ENCODE measurements at places on chromosomes 5 and 9.
A peak's percentile ranks its signal among the peaks of the same experiment; 100 is the strongest.

- DNase-seq: no peak
These were observed 207.6 kb upstream of the CDKN2B start for GRCh38 chr9:22216730-22217172.

DNA sequence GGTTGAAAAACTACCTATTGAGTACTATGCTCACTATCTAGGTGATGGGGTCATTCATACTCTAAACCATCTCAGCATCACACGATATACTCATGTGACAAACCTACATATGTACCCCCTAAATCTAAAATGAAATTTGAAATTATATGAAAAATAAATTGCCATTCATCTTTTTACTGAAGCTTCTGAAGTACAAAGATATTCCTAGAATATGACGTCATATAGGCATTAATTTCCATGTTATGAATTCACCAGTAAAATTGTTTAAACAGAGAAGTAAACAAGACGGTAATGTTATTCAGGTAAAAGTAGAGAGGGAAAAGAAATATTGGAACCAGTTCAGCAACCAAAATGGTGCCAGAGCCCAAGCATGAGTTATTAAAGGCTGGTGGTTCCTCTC lies 173.0 kb downstream of the MRPS30 start:
- DNase-seq: no peak

- DNase-seq: no peak
These were observed 42.0 kb downstream of the NR3C1 start for GRCh38 chr5:143361438-143361837.

GRCh38 chr9:105355781-105356180 lies 92.1 kb upstream of the FSD1L start:
- peak; percentile 14 for DNase-seq

GRCh38 chr5:74945561-74946165 lies 79.5 kb upstream of the FAM169A start:
- DNase-seq: no peak

DNA sequence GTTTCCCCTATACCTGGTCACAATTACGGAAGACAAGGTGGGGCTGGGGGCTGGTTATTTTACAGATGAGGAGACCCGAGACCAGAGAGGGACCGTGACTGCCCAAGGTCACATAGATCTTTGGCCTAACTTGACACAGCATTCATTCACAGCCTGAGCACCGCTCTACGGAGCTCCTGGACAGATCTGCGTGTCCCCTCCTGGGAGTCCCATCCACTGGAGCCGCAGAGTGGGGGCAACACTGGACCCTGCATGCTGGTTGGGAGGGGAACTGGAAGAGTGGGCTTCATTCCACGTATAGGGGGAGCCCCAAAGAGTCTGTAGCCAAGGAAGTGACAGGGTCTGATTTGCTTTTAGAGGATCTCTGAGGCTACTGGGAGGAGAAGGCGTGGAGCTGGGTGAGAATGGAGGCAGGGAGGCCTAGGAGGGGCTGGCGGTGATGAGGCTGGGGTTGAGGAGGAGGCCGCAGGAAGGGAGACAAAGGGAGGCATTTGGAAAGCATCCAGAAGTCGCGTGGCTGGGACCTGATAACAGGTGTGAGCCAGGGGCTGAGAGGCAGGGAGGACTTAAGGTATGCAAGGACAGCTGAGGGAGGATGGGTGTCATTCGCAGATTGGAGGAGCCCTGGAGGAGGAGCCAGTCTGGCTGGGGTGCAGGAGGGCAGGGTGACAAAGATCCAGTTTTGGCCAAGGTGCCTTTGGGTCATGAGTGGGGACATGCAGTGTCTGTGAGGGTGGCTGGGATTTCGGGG lies 64.3 kb upstream of the IER5L start:
- DNase-seq: no peak

DNA sequence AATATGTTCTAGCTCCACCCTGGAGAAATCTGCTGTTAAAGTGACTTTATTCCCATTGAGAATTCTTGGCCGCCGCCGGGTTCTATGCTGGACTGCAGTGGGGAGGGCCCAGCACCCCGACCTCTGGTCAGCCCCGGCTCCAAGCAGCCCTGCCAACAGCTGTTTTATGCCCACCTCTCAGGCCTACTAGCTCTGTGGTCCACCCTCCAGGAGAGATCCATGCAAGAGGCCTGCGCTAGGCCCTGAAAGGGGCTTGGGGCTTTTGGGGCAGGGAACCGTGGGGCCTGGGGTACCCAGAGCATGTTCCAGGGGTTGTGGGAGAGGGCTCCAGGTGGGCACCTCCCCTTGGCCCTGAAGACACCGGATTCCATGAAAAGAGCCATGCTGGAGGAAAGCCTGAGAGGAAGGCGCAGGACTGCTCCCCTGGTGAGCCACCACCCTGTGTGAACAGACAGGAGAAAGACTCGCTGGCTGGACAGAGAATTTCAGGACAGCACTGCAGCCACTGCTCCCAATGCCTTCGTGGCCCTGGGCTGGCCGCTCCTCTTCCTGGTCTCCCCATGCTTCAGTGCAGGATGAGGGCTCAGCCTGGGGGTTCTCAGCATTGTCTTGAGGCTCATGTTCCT lies 44.6 kb upstream of the RUFY1 start:
- no peak for DNase-seq

- no peak for DNase-seq
These were observed at the start of gene PPP1R2B for GRCh38 chr5:156850206-156850751. PPP1R2B (plus strand) TSS chr5:156850295; CDS start chr5:156850563, 268 bp downstream.

DNA sequence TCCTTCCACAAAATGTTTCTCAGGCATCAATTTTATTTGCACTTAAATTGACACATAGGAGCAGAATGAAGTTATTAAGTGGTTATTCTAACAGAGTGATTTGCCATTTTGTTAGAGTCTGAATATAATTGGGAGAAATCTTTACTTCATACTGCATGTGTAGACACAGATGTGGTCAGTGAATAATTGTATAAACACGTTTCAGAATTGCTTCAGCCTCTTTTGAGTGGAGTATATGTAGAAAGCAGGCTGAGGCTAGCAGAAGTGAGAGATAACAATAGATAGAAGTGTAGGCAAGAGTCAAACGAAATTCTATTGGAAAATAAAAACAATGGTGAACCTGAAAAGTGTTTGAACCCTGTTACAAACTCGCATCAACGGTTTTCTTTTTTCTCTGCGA lies 270.7 kb downstream of the TMEM167A start:
- DNase-seq: no peak

- no peak for DNase-seq
These were observed 23.4 kb upstream of the GABRP start for GRCh38 chr5:170760113-170760512.

GRCh38 chr5:125142458-125142857 lies 396.0 kb upstream of the ZNF608 start:
- no peak for DNase-seq

DNA sequence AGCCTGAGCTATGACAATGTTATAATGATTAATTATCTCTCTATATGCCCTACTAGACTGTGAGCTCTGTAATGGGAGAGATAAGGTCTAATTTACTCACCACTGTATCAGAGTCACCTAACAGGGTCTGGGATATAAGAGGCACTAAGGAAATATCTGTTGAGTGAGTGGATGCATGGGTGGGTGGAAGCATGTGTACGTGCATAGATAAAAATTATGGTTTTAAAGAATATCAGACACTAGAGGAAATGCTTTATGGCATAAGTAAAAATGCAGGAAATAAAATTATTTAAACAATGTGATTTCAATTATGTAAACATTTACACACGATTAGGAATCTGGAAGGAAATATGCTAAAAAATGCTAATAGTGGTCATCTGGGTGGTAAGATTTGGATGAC lies 137.8 kb downstream of the SPOCK1 start:
- DNase-seq: no peak

Data from A172 (cell line).